ENCODE measurements at places on chromosomes 16 and 17.

DNA sequence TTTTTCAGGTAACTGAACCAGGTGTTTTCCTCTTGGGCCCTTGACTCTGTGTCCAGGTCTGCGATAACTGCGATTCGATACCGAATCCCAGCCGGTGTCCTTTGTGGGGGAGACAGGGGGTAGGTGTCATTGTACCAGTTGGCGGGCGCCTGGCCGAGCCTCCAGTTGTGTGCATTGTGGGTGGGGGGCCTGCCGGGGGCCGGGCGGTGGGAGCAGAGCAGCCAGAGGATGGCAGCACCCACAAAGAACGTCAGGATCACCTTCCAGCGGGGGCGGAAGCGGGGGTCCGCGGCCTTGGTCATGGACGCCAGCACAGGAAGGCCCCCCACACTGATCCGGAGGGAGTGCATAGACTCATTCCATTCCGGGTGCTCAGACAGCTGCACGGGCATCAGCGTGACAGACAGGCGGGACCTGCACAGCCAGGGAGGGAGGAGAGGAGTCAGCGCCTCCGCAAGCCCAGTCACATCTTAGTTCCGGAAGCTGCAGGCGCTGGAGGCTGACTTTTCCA, 12.3 kb downstream of the CANT1 start:
- DNase-seq, result no peak

DNA sequence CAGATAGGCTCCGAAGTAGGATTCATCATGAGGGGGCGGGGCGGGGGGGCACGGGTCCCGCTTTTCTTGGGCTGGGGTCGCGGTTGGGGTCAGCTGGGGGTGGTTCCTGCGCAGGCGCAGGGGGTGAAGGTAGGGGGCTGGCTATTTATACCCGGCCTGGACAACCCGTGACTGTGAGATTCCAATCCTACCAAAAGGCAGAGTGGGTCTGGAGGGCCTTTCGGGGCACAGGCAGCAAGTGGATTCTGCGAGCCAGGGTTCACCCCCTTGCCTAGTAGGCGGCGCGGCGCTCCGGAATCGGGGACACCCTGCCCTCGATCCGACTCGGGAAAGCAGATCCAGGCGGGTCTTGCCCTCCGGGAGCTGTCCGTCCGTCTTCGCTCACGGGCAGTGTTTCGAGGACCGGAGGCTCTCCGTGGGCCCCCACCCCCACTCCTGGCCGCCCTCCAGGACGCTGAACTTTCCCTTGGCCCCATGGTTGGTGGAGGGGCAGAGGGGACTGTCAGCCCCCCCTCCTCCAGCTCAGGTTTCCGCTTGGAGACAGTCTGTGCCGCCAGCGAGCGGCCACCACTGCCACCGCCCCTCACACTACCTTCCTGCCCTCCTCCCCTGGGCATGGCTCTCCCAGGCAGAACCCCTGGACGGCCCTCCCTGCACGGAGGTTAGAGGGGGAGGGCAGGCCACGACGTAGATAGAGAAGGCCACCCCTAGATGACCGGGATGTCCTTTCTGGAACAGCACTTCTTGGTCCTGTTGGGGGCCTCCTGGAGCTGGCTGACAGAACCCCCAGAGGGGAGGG, 634 bp downstream of the SLC2A4 start:
- no peak for DNase-seq

DNA sequence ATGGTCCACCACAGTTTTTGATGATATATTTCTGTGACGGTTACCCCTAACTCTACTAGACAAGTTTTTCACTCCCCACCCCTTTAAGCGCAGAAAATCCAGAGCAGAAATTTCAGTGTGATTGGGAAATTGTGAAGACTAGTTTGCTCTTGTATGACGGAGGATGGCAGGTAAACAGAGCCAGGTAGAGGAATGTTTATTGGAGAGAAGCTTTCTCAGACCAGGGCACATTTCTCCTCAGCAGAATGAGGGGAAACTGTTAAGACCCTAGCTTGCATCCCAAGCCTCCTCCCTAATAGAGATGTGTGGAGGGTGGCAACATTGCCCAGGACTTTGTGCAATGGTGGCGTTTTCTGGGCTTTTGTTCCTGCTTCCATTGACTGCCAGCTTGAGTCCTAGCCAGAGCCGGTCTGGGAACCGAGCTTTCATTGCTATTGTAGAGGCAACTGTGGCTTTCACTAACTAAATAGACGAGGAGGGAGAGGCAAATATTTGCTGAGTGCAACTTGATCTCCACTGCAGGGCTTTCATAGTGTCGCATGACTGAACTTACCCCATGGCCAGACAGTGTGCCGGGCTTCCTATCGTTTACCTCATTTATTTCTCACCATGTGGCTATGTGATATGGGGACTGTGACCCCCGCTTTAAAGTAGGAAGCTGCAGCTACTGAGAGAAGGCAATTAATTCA, 159.6 kb upstream of the MPHOSPH6 start:
- no peak for DNase-seq

DNA sequence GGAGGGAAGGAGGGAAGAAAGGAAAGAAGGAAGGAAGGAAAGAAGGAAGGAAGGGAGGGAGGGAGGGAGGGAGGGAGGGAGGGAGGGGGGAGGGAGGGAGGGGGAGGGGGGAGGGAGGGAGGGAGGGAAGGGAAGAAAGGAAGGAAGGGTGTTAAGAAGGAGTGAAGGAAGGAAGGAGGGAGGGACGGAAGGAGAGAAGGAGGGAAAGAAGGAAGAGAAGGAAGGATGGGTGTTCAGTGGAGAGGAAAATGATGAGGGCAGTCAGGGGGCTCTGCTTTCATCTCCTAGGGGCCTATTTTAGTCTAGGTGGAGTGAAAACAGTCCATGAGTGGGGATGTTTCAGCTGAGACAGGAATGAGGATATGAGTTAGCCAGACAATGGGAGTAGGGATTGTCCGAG, 357.0 kb upstream of the C16orf82 start:
- DNase-seq, result no peak
